Adipocyte (in vitro differentiated cells): ENCODE measurements at places on chromosomes 3 and 15.
A peak's percentile ranks its signal among the peaks of the same experiment; 100 is the strongest.

DNA sequence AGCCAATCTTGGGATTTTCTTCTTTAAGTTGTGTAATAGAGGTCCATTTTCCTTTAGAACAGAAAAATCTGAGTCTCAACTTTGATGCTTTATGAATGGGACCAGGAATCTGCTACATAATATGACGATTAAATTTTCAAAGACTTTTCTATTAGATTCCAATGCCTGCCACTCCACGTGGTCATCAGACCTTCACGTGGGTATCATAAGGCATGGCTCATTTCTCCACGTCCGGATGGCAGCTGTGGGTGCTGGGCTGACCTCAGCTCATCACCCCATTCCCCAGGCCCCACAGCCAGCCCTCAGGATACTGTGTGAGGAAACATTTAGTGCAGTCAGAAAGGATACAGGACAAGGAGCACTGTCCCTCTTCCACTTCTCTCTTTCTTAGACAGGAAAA, 159.7 kb downstream of the SEMA6D start:
- no peak for DNase-seq

- DNase-seq: peak; percentile 37
These were observed 193.3 kb upstream of the TOPAZ1 start for GRCh38 chr3:44048196-44048924.

- DNase-seq: no peak
These were observed 392.2 kb downstream of the DIPK2A start for GRCh38 chr3:144363856-144364255.

DNA sequence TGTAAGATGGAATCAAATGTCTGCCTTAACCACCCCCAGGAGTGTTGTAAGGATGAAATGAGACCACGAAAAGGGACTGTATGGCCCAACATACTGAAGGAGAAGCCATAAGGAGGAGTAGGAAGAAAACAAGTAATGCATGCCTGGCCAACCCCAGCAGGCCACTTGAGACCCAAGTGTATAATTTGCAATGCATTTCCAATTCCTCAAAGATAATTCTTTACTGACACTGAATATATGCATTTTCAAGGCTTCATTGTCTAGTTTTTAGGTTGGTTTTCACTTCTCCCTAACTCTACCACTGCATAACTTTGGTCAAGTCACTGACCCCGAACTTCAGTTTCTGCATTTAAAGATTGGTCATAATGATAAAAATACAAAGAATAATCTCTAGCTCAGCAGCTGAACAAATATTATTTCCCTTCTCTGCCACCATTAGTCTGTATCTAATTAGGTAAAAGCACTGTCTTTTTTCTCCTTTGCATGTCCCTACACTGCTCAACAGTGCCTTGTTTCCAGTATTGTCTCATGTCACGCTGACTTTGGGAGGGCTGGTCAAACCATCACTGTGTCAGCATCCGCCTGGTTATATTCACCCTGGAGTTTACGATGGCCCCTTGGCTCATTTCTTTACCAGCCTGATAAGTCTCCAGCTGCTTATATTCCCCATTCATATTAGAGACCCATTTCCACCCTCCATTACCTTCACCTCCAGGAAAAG, 378.6 kb downstream of the NTRK3 start:
- DNase-seq: no peak

DNA sequence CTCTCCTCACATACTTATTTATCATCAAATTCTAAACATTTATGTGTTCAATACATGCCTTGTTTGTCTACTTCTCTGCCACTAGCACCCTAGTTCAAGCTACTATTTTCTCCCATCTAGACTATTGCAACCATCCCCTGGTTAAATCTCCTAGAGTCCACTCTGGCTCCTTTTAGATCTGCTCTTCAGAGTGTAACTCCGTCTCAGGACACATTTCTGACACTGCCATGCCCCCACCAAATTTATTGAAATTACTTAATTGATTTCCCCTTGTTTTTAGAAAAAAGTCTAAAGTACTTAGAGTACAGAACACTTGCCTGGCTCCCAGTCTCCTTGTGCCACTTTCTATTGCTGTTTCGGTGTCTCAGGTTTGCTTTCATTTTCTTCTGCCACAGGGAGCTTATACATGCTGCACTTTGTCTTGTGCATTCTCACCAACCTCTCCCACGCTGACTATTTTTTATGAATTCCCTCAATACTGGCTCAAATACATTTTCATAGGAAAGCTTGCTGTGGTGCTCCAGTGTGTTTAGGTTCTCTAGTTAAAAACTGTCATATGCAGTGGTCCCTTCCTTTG, 792.3 kb downstream of the DIPK2A start:
- no peak for DNase-seq

- DNase-seq: no peak
These were observed 11.5 kb upstream of the DNASE1L3 start for GRCh38 chr3:58222161-58222724.

GRCh38 chr15:82572986-82573385, 32.7 kb upstream of the RPS17 start:
- no peak for DNase-seq

- DNase-seq: peak; percentile 45
These were observed 701 bp downstream of the SGO1 start for GRCh38 chr3:20185331-20185678.

DNA sequence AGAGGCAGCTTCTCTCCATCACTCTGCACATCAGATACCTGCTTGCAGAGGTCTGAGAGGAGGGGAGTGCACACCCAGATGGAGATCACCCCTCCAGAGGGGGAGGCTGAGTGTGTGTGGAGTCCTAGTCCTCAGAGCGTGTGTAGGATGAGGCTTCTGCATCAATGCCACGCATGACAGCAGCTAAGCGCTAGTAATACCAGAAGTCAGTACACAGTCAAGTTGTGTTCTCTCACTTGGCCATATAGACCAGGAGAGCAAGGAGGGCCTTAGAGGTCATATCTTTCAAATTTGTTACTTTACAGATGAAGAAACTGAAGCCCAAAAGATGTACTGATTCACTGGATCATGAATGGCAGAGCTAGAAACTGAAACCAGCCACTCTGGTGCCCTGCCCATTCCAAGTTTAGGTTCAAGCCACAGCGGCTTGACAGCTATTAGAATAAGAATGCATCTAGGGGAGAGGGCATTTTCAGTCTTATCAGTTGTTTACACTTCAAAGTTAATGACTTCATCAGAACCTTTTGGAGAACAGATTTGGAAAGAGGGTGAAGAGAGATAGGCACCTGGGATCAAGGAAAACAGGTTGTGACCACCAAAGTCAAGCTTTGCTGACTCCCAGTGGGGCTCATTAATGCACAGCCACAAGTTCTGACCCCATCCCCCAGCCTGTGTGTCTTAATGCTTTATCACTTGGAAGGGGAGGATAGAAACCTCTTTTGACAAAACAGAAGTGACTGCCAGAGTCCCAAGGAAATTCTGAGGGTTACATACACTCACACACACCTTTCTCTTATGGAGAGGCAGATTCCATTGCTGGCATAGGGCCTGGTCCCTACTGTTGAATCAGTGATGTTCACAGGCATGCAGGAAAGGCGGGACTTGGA, 310.3 kb downstream of the CHST2 start:
- no peak for DNase-seq

DNA sequence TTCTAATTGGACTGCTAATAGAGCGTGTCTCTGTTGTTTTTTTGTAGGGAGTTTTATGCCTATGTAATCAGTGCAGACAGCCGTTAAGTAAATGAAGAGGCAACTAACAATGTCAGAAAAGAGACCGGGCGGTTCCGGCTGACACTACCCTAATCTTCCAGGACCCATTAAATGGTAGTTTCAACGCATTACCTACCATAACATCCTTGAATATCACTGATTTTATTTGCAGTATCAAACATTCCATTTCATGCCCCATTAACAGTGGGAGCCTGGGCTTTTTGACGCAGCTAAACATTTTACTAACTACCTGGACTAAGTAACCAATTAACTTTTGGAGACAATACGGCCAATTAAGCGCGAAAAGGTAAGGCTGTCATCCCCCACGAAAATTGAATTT, 832.9 kb upstream of the NR2F2 start:
- DNase-seq: no peak

DNA sequence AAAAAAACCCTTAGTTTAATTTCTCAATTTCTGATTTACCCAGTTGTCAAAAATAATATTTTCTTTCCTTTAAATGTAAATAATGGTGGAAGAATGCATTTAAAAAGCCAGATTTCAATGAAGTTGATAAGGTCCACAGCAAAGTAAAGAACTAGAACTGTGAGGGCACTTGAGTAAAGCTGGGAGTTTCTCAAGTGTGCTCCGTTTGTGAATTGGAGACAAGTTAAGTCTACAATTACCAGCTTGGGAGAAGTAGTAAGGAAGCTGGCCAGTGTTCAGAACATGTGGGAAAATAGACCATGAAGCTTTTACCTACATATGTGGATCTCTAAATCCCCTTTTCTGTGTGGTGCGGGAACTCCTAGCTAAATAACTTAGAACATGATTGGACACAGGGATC, 239.4 kb downstream of the OXSM start:
- no peak for DNase-seq

GRCh38 chr15:94439158-94439557, 207.8 kb downstream of the MCTP2 start:
- DNase-seq: no peak

- peak; percentile 46 for DNase-seq
These were observed 92.2 kb downstream of the NFKBIZ start for GRCh38 chr3:101941318-101942040.

DNA sequence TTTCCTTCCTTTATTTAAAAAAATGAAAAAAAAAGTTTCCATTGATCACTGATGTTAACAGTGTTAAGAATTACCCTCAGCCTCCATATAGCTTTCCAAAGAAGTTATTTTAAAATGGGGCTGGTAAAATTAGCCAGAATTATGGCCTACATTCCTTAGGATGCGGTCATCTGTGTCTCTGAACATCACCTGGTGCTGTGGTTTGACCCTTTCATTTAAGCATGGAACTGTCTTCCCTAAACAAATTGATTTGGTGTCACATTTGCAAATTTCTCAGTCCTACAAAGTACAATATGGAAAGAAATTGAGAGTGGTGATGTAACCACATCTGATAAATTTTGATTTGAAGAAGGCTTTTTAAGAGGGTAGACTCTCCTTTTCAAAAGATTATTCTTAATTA, 40.3 kb upstream of the ZPLD1 start:
- DNase-seq: no peak

- DNase-seq: no peak
These were observed 28.8 kb upstream of the RFX7 start for GRCh38 chr15:56272454-56272853.

DNA sequence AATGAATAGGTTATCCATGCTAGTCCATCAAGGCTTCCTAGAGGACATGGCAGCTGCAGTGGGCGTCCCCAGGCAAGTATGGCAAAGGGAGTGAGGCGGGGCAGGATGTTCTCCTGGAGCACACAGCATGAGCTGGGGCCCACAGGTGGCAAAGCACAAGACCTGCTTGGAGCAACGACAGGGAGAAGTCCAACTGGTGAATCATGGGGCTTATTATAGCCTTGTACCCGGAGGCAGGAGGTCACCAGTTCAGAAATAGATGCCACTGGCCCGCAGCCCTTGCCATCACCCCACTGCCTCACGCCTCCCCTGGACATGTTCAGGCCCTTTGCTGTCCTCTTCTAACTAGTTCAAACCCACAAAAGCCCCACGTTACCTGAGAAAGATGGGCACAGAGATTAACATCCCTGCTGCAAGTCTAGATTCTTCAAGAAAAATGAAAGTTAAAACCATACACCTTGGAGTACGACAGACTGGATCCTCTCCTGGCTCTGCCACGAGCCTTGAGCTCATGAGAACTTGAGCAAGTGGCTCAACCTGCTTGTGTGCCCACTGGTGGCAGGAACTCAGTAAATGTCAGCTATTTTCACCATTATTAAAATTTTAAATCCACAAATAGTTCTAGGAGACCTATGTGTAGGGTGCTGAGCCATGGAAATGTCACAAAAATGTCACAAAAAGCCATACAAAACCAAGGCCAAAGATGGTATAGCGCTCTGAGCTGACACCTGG, 1.8 kb upstream of the SRGAP3 start:
- DNase-seq: peak; percentile 8

DNA sequence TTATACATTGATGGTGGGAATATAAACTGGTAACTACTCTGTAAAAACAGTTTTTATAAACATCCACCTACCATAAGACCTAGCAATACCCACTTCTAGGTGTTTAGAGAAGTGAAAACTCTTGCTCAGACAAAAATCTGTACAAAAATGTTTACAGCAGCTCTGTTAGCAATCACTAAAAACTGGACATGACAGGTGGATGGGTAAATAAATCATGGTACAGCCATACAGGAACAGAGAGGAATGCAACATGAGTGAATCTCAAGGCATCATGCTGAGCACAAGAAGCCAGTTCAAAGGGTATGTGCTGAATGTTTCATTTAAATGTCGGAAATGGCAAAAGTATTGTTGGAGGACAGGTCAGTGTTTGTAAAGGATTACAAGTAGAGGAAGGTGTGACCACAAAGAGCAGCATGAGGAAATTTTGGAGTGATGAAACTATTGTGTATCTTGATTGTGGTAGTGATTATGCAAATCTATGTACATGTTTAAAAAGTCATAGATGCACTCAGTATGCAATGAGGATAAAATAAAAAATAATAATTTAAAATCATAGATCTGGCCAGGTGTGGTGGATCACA, 2.8 kb upstream of the RNU5A-1 start:
- no peak for DNase-seq
